Inflammatory macrophage treated with lipopolysaccharide for 4 hours (primary cell): ENCODE measurements at places on chromosomes 16 and 17.

GRCh38 chr16:10833271-10833670 lies 14.7 kb upstream of the TVP23A start:
- DNase-seq, result no peak

- no peak for DNase-seq
These were observed 44.5 kb upstream of the SSTR5 start for GRCh38 chr16:1028056-1028455.

GRCh38 chr16:55479430-55480140 lies 587 bp downstream of the MMP2 start:
- DNase-seq, result no peak

DNA sequence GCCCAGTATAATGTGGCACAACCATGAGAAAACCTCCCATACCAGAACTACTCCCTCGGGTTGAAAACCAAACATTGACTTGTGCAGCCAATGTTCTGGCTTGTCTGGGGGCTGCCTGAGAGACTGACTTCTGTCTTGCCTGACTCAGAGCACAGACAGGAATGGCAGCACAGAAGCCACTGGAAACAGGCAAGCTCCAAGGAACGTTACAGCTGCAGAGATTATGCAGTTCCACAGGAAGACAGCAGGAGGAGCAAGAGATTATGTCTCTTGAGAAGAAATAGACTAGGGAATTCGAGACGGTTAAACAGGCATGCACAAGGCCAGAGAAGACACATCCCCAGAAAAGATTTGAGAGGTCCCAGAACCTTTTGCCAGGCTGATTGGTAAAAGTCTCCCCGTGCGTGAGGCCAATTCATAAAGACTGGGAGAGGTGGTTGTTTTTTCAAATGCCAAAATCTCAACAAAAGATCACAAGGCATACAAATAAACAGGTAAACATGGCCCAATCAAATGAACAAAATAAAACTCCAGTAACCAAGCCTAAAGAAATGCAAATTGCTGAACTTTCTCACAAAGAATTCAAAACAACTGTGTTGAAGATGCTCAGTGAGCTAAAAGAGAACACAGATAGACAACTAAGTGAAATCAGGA lies 90.6 kb upstream of the CDH5 start:
- DNase-seq, result peak; percentile 65

GRCh38 chr17:73072219-73072962 lies 20.1 kb downstream of the SLC39A11 start:
- DNase-seq, result peak; percentile 58

DNA sequence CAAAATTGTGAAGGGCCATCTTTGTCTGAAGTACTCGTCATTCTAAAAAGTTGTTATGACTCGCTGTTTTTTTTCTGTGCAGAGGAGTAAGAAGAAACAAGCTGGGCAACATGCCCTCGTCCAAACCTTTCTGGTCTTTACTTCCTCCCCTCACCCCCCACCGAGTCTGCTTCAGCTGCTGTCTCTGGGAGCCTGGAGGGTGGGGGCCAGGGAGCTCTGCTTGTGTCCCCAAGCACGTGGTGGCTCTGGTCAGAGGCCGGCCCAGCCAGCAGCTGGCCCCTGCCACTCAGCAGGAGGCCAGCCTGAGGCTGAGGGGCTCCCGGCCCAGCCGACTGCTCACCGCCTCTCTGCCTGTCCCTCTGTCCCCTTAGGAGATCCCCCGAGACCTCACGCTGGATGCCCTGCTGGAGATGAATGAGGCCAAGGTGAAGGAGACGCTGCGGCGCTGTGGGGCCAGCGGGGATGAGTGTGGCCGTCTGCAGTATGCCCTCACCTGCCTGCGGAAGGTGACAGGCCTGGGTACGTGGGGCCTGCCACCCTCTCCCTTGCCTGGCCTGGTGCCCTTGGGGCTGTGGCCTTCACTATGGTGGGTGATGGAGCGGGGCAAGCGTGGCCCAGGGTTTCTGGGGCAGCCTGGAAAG lies 53.7 kb upstream of the LGALS9 start:
- no peak for DNase-seq

GRCh38 chr16:56830669-56831068 lies 34.3 kb upstream of the SLC12A3 start:
- no peak for DNase-seq

- no peak for DNase-seq
These were observed 167.6 kb upstream of the FAM20A start for GRCh38 chr17:68768804-68769203.

DNA sequence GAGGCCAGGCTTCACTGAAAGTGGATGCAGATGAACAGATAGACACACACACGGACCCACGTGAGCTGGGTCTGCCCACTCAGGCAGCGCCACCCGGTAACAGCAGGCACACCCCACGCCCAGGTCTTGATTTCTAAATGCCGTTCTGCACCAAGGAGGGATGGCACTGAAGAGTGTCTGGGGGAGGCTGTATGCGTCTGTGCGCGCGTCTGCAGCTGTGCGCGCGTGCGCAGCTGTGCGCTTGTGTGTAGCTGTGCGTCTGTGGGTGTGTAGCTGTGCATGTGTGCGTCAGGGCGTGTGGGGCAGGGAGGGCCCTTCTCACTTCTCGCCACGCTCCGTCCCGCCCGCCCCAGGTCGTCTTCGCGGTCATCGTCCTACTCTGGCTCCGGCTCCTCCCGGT lies 15.5 kb upstream of the IL17C start:
- DNase-seq, result no peak

DNA sequence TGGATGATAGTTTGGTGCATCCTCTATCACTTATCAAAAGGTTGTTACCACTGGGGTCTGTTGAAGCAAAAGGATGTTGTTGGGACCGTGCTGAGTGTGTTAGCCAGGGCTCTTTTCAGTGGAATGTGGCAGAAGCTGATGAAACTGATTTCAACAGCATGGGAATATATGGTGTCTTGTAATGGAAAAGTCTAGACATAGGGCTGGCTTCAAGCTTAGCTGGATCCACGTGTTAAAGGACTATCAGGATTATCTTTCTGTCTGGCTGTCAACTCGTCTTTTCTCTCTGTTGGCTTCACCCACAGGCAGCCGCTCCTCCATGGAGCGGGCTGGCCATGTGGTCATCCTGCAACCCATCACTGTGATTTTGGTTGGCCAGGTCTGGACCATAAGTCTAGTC lies 8.7 kb downstream of the SNX29 start:
- no peak for DNase-seq

DNA sequence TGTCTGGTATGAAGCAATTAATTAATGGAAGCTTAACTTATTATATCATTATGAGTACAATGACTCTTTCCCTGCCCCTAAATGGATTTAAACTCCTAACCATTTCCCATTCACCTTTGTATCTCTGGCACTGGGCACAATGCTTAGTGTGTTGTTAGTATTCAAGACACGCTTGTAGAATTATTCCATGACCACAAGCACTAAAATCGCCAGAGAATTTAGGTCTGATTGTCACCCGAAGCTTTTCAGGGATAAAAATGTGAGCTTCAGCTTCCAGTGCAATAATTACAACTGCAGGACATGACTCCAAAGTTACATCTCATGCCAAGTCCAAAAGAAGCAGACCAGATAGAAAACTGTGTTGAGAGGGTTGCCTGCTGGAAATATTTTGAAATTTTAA lies 101.6 kb downstream of the CDH8 start:
- DNase-seq, result no peak

GRCh38 chr16:65105171-65105570 lies 16.7 kb downstream of the CDH11 start:
- DNase-seq, result no peak

DNA sequence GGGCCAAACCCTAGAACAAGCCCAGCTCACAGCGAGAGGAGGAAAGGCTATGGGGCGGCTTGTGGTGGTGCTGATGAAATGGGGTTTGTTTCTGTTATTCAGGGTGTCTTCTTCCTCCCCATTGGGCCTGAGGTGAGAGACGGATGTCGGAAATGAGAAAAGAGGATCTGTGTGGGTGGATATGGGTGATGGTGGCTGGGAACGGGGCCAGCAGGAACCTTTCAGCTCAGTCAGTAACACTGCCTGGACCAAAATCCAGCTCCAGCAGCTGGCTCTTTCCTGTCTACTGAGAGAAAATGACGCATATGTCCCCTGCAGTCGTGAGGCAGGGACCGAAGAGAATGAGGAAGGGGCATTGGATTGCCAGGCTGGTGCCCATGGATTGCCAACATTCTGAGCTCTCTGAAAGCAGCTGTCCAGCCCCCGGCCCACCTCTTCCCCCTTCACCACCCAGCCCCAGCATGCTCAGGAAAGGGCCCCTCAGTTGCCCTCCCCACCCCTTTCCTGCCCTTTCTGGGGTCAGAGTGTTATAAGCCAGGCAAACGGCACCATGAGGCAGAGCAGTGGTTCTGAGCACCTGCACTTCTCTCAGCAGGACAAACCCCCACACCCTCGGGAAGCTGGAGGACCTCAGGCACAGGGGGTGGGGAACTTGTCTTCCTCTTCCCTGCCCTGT lies 4.0 kb downstream of the MYH3 start:
- DNase-seq, result peak; percentile 42

DNA sequence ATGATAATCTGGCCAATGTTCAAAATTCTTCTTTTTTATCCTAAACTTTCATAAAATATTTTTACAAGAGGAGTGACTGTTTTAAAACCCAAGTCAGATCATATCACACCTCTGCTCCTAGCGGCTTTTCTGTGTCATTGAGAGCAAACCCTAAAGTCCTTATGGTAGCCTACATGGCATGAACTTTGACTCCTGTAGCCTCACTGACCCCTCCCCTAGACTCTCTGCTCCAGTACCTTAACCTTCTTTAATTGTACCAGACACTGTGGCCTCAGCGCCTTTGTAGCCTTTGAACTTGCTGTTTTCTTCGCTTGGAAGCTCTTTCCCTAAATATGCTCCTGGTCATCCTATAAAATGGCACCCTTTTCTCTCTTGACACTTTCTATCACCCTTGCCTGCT lies 7.3 kb upstream of the SMPD3 start:
- DNase-seq, result no peak
